Fibroblast of the conjunctiva (primary cell): ENCODE measurements at places on chromosomes 3 and 15.

DNA sequence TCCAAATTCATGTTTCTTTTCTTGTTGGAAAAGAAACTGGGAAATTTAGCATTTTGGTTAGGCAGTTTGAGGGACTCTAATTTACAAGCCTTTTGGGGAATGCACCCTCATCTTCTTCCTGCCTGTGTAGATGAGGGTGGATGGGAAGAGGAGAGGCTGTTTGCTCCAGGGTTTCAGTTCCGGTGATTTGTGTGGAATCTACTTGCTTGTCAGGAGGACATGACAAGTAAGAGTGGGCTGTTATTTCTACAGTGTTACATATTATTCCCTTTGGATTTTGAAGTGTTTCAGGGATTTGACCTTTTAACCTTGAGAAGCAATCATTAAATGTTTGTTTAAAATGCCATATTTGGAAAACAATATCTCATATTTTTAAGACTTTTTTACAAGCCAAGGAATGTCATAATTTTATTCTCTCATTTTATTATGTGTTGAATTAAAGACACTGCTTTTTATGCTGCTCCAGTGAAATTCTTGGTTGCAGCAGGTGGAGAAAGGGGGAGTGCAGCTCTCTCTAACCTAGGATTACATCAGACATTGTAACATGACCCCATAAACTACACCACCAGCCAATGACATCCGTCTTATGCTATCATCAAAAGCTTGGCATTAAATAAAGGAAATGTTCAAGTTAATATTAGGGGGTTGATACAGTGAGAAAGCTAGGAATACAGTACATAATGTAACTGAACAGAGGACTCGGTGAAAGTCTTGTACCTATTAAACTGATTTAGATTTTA, 30.2 kb downstream of the PLAAT1 start:
- DNase-seq: no peak

DNA sequence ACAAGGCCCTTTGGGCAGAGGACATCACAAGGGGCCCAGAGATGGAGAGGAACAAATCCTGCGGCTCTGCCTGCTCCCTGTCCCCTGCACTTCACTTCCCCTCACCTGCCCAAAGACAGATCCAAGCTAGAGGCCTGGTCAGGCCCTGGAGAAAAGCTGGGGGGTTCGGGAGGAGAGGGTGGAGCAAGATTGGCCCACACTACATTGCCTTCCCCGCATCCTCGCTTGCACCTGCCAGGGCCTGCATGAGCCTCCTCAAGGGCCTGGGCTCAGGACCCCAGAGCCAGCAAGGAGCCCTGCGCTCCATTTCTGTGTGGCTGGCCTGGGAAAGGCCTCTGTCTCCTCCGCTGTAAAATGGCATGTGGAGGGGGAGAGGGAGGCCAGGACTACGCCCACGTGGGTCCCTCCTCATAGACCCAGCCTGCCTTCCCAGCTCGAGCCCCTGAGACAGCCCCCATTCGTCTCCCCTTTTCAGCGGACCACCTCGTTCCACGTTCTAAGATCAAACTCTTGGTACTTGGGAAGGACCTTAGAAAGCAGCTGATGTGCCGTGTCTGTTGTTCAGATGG, 106.0 kb downstream of the HMG20A start:
- DNase-seq: no peak

DNA sequence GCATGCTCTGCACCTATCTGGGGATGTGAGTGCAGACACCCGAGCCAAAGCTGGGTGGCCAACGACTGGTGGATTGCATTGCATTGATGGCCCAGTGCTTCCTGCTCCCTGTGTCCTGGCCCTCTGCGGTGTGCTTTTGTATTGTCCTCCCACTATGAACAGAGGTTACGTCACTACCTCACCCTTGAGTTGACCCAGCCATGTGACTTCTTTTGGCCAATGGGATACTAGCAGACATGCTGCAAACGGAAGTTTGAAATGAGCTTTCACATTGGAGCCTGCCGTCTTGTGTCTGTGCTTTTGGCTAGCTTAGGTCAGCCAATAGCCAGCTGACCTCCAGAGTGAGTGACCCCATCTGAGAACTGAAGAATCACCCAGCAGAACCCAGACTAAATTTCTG, 15.3 kb upstream of the TBC1D21 start:
- no peak for DNase-seq

- peak; percentile 47 for DNase-seq
These were observed 89.0 kb upstream of the STRIT1 start for GRCh38 chr3:155382396-155383042.

- DNase-seq: no peak
These were observed 44.5 kb downstream of the IL17RD start for GRCh38 chr3:57120451-57121174.

GRCh38 chr15:56667517-56667916, 65.8 kb downstream of the ZNF280D start:
- DNase-seq: no peak

DNA sequence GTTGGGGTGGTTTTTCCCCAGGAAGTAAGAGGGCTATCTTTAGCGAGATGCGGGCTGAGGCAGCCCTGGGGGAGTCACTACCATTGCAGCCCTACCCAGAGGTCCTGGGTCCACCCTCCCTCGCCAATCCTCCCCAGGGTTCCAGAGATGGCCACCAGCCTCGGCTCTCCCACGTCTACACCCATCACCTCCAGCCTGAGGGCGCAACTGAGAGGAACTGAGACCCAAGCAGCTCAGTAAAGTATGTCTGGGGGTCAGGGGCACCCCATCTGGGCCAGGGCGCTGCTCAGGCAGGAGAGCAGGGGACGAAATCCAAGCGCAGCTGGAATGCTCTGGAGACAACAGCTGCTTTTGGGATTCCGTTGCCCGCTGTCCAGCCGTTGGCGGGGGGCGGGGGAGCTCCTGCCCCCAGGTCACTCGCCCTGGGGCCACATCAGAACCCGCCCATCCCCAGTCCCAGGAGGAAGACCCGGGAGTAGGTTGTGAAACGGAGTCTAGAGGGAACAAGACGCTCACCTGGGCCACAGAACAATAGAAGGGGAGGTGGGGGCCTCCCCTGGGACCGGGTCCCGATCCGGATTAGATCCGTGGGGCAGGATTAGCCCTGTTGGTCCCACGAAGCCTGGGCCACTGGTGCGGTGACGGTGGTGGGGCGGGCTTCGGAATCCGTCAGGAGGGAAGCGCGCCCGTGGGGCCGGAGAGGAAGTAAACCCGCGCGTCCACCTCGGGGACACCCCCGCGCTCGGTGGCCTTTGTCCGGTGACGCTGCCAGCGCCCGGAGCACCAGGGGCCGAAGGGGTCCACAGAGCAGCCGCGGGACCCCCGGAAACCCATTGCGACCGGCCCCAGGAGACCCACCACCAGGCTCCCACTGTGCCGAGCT, 1.4 kb upstream of the NDUFAF3 start:
- no peak for DNase-seq

GRCh38 chr3:73136941-73137340, 75.5 kb downstream of the EBLN2 start:
- no peak for DNase-seq

DNA sequence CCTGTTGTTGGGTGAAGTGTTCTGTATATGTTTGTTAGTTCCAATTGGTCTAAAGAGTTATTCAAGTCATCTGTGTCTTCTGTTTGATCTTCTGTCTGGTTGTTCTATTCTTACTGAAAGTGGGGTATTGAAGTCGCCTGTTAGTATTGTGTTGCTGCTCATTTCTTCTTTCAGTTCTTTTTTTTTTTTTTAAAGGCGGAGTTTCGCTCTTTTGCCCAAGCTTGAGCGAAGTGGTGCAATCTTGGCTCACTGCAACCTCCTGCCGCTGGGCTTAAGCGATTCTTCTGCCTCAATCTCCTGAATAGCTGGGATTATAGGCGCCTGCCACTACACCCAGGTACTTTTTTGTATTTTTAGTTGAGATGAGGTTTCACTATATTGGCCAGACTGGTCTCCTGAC, 23.5 kb downstream of the PFN2 start:
- no peak for DNase-seq

DNA sequence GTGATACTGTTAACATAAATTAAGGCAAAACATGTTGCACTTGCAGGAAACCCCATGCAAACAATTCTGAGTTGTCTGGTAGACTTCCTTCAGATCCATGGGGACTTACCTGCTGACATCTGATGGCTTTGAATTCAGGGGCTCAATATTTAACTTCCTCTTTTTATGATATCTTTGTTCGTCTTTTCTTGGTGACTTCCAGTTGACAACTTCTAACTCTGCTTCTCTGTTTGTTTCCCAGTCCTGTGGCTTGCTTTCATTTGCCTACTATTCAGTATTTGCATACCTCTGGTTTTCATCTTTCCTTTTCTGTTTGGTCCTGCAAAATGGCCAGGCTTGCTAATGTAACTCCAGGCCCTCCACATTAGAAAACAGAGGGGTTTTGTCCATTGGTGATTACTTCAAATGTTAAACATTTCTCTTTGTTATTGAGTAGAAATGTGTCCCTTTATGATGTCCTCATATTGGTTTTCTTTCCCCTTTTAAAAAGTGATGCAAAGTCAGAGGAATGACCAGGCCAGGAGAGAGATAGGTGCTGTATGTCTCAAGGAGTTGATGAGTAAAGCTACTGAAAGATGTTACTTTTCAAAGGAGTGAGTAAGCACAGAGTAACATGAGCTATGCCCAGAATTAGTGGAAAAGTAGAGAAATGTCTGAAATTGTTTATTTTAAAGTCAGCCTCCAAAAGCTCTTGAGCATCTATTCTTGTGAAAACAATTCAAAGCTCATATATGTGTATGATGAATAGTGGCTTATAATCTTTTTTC, 335.9 kb downstream of the LPP start:
- DNase-seq: no peak

GRCh38 chr3:55923207-55923606, 436.1 kb upstream of the WNT5A start:
- DNase-seq: no peak

DNA sequence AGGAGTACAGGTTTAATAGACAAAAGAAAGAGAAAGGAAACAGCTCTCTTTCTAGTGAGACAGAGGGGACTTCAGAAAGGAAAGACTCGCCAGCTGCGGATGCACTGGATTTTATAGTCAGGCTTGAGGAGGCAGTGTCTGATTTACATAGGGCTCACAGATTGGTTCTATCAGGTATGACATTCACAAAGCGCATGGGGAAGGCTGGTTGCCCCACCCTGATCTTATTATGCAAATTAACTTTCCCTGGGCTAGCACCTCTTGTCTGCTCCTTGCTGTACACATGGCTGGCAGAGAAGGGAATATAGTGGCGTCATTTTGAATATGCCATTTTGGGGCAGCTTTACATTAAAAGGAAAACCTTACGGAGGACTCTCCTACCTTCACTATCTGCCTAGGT, 938.4 kb upstream of the SEMA6D start:
- DNase-seq: no peak

DNA sequence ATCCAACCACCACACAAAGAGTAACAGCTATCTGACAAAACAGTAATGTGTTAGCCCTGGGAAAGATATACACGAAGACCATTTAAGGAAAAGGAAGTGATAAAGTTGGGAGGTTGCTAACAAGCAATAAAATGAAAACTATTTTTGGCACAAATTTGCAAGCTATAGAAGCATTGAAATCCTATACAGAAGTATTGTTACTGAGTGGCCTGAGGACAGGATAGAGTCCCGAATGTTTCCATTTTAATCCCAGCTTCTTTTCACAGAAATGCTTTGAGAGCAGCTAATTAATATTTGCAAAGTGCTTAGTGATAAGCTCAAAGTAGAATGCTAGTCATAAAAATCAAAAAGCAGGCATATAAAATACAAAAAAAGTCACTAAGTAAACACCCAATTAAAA, 51.5 kb downstream of the RAD18 start:
- no peak for DNase-seq
